ENCODE measurements at places on chromosomes 6 and 20.

DNA sequence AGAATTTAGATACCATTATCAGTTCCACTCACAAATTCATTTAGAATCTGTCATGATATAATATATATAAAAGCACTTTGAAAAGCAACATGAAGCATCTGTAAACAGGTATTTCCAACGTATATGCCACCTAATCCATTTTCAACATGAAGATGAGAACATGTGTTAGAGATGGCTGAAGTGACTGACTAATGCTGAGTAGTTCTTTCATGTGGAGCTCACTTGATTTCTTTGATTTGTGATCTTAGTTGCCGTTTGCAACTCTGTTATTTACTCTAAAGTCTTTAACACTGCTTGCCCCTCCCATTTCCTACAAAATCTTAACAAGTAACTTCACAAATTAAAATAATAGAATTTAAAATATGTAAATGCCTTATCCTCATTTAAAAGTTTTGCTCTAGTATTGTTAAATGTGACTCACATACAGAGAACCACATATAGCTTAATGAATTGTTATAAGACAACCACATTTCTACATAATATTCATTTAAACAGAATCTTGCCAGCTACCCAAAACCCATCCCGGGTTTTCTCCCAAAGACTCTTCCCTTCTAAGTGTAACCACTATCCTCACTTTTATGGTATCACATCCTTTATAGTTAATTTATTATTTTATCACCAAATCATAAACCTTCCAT is 78.3 kb downstream of the ME1 start:
- no peak for DNase-seq

DNA sequence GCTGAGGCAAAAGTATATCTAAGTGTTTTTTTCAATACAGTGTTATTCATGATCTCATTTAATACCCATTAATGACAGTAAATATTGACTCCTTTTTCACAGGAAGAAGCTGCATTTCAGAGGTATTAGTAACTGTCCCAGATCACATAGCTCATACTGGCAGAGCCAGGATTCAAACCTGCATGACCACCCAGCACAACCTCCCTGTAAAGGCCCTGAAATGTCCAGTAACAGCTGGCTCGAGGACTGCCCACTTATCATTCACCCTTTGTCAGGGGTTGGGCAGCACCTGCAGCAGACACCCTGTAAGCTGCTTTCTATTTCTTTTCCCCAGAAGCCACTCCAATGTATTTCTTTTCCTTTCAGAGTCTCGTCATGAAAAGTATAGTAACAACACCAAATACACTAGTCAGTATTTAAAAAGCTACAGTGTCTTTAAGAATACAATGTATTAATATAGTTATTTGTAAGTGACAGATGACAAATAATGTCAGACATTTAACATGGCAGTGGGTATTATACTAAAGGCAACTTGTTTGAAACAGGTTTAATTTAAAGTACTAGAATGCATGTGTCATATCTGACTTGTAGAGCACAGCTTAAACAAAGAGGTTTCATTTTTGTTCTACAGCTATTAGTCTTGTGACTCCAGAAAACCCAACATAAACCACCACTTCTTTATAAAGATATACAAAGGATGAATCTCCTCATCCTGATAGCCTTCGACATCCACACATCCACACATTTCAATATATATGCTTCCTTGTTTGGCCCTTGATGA is 841.6 kb upstream of the GJE1 start:
- DNase-seq = peak; percentile 10

DNA sequence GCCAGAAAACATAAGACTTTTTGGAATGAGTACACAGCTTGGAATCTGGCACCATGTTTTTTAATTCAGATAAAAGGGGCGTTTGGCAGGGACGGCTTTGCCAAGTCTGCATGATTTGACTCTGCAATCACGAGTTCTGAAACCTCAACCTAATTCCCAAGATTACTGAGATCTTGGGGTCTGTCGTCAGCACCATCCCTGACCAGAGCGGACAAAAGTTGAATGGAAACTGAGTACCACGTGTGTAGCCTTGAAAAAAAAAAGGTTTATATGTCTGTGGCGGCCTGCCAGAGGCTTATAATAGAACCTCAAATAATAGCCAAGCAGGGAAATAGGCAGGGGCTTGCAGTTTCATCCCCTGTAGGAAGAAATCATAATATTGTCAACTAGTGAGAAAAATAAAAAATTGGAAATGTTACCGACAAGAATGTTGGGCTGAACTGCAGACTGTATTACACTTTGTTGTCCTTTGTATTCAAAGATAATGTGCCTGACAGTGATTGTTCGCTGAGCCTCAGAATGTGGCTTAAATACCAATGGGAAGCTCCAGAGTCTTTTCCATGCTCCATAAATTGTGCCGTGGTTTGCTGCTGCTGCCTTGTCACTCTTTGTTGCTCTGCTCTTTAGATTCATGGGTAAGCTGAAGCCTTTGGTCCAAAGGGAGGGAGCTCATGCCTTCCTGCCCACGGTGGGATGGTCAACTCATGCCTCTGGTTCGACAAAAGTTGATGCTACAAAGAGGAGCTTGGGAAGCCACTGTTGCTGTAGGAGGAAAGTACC is 118.8 kb upstream of the ARID1B start:
- DNase-seq = no peak

GRCh38 chr6:107655864-107656263 is 165.9 kb downstream of the SOBP start:
- no peak for DNase-seq

DNA sequence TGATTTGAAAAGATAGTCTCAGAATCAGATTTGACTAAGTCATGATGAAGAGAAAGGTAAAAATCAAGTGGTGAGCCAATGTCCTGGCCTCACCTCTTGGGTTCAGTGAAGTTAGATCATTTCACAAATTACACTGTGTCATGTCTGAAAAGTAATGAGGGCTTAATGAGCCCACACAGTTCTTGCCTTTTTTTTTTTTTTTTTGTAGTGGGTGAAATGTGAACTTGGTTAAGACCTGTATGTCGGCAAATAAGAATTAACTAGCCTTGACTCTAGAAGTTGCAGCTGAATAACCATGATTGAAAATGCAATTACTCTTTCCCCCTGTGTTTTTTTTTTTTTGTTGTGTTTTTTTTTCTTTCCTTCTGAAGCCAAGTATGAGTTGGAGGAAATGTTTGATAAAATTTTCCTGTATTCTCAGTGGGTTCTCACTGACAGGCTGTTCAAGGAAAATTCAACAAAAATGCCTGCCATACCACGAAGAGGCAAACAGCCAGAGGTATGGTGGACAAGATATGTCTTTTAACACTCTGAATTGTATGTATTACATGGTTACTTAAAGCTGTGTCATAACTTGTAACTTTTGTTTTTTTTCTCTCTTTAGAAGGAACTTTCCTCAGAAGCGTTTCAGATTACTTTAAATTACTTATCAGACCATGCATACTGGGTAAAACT is 135.2 kb upstream of the MLIP start:
- no peak for DNase-seq
